Muscle of back (tissue), 13 donors: ENCODE measurements at places on chromosomes 1 and 21.

- DNase-seq, result no peak
Measured at GRCh38 chr1:104163912-104164476, 414.3 kb downstream of the AMY1C start.

DNA sequence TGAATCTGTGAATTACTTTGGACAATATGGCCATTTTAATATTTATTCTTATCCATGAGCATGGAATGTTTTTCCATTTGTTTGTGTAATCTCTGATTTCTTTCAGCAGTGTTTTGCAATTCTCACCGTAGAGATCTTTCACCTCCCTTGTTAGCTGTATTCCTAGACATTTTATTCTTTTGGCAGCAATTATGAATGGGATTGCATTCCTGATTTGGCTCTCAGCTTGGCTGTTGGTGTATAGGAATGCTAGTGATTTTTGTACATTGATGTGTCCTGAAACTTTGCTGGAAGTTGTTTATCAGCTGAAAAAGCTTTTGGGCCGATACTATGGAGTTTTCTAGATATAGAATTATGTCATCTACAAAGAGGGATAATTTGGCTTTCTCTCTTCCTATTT, 44.2 kb upstream of the NEGR1 start:
- no peak for DNase-seq

- DNase-seq, result no peak
Measured at GRCh38 chr1:204046346-204046745, 26.6 kb upstream of the SOX13 start.

DNA sequence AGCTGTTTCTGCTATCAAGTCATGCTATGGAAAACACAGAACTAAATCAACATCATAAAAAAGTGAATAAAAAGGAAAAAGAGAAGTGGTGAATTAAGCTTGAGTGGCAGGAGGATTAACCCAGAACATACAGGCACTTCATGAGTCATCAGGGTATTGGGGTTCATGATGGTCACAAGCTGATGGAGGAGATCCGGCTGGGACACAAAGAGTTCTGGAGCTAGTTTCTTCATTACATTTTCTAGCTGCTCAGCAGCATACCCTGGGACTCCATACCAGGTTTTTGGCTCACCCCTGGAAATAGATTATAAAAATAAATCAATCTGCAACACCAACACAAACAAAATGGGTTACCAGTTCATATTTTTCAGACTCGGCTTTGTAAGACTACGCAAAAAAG, 42.5 kb upstream of the SYT2 start:
- DNase-seq, result no peak

GRCh38 chr1:178282949-178283367, 189.1 kb downstream of the RASAL2 start:
- DNase-seq, result peak; percentile 33

- DNase-seq, result no peak
Measured at GRCh38 chr1:45925728-45926287, 122.4 kb downstream of the MAST2 start.

DNA sequence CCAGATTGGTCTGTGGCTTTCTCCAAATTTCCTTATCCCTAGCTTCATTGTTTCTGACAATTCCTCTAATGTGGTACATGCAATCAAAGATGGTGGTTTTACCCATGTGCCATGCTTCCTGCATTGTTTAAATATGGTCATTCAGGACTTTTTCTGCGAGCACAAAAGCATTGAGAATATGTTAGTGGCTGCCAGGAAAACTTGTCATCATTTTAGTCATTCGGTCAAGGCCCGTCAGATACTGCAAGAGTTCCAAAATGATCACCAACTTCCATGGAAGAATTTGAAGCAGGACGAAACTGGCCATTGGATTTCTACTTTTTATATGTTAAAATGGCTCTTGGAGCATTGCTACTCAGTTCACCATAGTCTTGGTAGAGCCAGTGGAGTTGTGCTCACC, 3.7 kb downstream of the ZBED6 start:
- no peak for DNase-seq

- peak; percentile 19 for DNase-seq
Measured at GRCh38 chr1:48916130-48917069, 139.7 kb upstream of the BEND5 start.

- DNase-seq, result no peak
Measured at GRCh38 chr1:70978623-70979022, 69.0 kb downstream of the PTGER3 start.

GRCh38 chr1:235835226-235835625, 31.5 kb downstream of the LYST start:
- DNase-seq, result peak; percentile 30
